Stimulated activated CD8-positive, alpha-beta memory T cell treated with anti-CD3 and anti-CD28 coated beads, Interleukin-7, amount 100 ng/mL, for 1 hour (primary cell): ENCODE measurements at places on chromosomes 2 and 18.

DNA sequence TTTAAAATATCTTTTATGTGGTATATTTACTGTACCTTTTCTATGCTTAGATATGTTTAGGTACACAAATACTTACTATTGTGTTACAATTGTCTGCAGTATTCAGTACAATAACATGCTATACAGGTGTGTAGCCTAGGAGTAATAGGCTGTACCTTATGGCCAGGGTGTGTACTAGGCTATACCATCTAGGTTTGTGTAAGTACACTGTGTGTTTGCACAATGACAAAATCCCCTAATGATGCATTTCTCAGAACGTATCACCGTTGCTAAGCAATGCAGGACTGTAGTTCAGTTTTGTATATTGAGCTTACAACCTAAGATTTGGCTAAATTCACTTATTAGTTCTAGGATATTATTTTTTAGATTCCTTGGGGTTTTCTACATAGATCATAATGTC lies 332.3 kb upstream of the HS6ST1 start:
- DNase-seq = no peak

- no peak for DNase-seq
Measured at GRCh38 chr2:222830164-222830563, 30.7 kb upstream of the ACSL3 start.

GRCh38 chr2:185583058-185583816 lies 155.4 kb upstream of the FSIP2 start:
- DNase-seq = no peak

DNA sequence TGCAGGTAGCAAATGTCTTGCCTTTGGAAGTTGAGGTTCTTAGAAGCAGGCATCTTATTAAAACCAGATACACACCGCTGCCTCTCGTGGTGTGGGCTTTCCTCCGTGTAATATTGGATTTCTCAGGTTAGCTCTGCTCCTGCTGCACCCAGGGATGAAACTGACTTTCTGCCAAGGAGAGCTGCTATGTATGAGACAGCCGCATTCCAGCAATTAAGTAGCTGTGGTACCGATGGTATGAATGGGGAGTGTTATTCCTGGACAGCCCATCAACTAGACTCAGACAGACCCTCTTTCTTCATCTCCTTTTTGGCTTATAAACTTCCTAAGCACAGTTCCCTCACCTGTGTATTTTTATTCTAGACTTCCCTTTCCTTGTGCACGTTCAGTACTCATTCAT lies 6.8 kb upstream of the EHD3 start:
- DNase-seq = no peak

DNA sequence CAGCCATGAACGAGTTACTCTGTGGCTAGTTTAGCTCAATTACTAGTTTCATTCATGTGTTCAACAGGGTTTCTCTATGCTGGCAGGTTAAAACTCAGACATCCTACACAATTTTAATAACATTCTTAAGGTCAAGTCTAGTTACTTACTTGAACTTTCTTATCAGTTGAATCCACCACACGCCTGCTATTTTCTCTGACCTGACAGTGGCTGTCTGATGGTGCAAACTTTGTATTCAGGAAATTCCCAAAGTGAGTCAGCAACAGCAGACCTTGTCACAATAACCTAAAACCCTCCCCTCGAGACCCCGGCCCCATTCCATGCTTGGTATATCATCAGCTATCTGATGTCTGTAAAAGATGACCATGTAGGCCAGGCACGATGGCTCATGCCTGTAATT lies 20.8 kb upstream of the CIDEA start:
- no peak for DNase-seq

DNA sequence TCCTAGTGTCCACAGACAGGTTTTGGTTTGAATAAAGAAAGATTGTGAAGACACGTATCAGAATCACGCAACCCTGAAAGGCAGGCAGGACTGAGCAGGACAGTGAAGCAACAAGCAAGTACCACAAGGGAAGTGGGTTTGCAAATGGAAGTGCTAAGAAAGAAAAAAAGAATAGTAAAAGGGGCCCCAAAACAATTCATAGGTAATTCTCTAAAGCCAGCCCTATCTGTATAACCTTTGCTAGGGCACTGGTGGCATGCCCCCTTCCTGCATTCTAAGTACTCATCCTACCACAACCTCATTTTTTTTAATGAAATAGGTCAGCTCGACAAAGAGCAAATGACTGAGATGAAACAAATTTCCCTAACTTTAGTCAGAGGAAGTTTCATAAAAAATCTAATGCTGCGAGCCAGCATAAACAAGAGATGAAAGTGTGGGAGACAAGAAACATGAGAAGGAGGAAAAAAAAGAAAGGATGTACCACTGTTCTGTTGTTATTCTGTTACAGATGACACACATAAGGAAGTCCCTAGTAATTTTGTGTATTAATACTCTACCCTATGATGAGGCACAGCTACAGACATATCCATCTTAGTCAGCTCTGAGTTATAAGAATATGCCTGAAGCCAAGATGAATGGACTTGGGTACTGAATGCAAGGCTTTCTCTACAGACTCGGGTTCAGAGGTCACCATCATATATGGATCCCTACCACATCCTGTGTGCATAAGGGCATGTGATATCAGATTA lies 32.2 kb downstream of the IKZF2 start:
- no peak for DNase-seq

DNA sequence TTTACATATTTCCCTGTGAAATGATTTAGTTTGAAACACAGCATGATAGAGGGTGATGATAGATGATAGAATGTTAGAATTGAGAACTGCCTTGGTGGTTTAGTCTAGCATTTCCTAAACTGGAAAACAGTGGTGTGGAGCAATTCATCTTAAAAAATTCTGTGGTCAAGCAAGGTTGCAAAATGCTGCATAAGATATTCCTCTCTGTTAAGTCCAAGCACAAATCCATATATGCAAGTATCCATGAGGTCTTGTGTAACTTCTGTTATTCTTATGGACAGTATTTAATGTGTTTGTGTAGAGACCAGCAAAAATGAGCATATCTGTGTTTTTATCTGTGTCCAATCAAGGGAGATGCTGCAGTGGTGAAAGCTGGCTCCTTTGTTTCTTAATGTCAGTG lies 30.0 kb downstream of the CPS1 start:
- DNase-seq = no peak

- no peak for DNase-seq
Measured at GRCh38 chr2:49035481-49035880, 118.8 kb downstream of the FSHR start.

- DNase-seq = no peak
Measured at GRCh38 chr2:203383038-203383437, 54.8 kb downstream of the ABI2 start.

GRCh38 chr2:100959225-100959880 lies 42.7 kb upstream of the RPL31 start:
- DNase-seq = no peak

- no peak for DNase-seq
Measured at GRCh38 chr2:136297994-136298393, 180.0 kb upstream of the CXCR4 start.

- no peak for DNase-seq
Measured at GRCh38 chr18:67451960-67452359, 64.6 kb downstream of the DSEL start.
